ENCODE measurements at places on chromosomes 3 and 15. TPM values are rescaled to one million over a fixed set of nuclear protein-coding genes. Genes with fewer than 3 reads are reported as not detected.

GRCh38 chr3:113623324-113623723, 73.1 kb downstream of the USF3 start:
- peak; percentile 55 for DNase-seq

DNA sequence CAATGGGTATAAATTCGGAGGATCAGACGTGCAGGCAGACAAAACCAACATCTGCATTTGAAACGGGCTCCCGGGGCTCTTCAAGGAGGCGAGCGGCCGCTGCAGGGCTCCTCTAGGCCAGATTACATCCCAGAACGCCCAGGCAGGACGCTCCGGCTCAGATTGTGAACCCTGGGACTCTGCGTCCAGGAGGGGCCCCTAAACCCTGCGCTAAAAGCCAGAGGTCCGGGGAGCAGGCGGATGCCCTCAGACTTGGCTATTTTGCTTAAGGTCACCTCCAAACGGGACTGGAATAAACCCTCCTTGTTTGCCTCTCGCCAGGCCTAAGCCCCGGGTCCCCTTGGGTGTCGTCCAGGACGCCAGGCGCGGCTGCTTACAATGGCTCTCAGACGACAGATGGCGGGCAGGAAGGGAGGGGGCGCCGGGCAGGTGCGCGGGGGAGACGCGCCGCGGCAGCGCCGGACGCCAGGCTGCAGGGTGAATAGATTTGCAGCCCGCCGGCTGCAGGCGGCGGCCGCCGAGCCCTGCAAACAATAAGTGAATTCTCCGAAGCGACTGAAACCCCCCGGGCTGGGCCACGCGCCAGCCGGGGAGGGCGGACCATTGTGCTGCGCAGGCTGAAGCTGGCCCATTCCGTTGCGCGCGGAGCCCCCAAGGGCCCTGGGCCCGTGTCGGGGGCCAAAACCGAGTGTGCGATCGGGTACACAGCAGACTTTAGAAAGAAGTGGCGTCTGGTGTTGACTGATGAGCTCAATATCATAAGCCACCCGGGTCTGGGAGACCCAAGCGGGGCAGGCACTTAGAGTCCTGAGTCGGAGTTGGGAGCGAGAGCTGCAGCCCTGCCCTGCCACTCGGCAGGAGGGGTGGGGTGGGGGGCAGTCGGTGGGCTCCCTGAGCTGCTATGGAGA, 32.3 kb upstream of the AMOTL2 start:
- no peak for DNase-seq

Gene ESYT3
- total RNA-seq, result 85.1 TPM

DNA sequence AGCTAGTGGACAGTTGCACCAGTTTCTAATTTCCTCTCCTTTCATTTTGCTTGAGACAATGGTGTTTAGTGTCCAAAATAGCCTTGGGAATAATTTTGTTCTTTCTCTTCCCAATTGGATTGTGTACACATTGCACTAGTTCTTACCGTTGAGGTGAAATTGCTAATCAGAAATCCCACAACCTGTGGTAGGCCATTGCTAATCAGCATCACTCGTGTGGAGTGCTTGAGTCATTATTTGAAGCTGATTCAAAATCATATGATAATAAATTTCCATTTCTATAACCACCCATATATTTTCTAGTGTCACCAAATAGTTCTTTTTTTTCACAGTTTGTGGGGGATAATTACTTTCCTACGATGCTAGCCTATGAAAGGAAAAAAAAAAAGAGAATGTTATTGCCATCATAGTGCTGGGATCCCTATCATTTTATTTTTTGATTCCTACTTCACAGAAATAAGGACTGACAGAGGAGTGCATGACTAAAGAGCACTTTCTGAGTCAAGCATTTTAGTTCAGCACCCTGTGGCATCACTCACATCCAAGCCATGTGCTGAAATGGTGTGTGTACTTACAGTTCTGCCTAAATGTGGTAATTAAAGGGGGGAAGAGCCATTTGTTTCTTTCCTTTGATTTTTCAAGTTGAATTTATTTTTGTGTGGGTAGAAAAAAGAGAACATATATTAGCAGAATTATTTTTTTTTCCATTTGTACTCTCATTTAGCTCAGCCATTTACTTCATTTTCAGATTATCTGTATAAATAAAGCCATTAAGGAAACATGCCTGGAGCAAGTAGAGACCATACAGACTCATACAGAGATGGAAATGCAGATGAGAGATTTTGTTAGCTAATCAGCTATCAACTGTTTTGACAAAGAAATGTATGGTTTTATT, 108.0 kb upstream of the MEIS2 start:
- no peak for DNase-seq

DNA sequence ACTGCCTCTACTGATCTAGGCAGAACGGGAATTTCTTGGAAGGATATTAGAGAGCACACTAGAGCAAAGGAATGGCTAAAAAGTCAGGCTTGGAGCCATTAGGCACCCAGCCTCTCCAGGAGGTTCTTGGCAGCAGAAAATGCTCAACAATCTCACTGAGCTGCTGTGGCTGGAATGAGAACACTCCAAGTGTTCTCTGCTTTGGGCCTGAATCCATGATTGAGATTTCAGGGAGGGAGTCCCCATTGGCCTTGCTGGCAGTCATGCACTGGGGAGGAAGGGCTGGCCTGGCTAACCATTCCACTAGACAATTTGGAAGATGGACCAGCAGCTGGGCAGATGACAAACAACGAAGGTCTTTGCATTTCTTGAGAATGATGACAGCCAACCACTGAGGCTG, 362.6 kb downstream of the SHQ1 start:
- peak; percentile 69 for DNase-seq

Gene CD96
- 4.9 TPM for total RNA-seq

GRCh38 chr3:161264852-161265251, 43.7 kb downstream of the NMD3 start:
- DNase-seq, result no peak

DNA sequence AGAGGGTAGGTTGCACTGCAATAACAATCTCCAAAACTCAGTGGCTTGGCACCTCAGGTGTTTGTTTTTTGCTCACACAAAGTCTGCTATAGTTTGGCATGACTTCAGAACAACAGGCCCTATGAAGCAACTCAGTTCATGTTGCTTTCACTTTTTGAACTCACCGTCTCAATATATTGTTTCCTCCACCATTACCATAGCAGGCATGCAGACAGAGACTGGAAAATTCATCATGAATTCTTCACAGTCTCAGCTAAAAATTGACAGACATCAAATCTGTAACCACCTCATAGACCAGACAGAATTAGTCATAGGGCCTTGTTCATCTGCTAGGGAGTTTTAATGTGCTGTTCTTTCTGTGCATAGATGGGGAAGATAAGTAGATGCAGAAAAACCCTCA, 161.4 kb upstream of the POU1F1 start:
- DNase-seq, result no peak

- no peak for DNase-seq
Measured at GRCh38 chr3:86168512-86168911, 822.4 kb downstream of the VGLL3 start.

Gene LYZL4
- total RNA-seq, result not detected

DNA sequence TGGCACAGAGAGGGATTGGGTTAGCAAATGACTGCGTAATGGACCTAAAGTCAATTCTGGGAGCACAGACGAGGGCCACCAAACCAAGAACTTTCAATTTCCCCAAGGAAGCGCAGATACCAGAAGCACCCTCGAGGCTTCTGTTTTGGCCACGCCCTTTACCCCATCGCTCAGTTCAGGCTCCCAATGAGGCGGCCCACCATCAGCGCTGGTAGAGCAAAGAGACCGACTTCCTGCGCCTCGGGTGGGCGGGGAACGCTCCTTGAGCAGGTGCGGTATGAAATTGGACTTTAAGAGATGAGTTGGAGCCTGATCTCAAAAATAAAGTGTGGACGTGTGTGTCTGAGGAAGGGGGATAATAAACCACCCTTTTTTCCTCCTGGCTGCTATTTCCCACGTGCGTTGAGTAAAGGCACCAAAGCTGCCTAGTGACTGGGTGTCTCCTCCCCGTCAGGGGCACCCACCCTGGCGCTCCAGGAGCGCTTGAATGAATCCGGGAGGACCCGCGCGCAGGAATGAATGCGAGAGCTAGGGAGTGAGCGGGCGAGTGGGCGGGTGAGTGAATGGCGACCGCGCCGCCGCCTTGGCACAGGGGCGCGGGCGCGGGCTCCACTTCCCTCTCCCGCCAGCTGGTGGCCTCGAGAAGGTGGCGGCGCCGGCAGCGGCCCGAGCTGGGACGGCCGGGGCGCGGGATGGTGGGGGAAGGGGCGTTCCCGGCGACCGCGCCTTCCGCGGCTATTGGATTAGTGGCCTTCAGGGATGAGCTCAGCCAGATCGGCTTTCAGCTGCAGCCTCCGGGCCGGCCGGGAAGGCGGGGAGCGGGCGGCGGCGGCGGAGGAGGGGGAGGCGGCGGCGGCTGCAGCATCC, at the start of gene SPSB4:
Gene SPSB4, plus strand, starts transcription at position 772 of the 867 bp plus-strand sequence. CDS start 14,758 bp downstream, outside the sequence.
- peak; percentile 92 for DNase-seq

DNA sequence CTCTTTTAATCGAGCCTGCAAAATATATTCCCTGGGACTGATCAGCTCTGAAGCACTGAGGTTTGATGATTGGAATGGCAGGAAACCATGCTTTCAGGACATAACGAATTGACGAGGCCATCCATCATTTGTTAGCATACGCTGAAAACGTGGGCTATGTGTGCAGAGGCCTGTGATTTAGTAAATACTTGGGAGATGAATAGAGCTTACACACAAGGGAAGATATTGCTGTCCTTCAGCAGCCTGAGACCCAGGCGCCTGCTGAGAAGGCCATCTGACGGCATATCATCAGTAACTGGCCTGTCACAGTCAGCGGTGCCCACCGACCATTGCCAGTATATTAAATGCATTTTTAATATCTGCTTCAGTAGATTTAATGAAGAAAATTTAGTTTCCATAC, 16.2 kb downstream of the CDIN1 start:
- no peak for DNase-seq

Gene FHIT
- total RNA-seq, result 7.1 TPM

- peak; percentile 80 for DNase-seq
Measured at GRCh38 chr3:49812916-49813496, 747 bp downstream of the UBA7 start.

- DNase-seq, result no peak
Measured at GRCh38 chr15:69305204-69305931, 6.7 kb downstream of the PAQR5 start.
